ENCODE measurements at places on chromosomes 16 and 17. TPM values are rescaled to one million over a fixed set of nuclear protein-coding genes. Genes with fewer than 3 reads are reported as not detected.

DNA sequence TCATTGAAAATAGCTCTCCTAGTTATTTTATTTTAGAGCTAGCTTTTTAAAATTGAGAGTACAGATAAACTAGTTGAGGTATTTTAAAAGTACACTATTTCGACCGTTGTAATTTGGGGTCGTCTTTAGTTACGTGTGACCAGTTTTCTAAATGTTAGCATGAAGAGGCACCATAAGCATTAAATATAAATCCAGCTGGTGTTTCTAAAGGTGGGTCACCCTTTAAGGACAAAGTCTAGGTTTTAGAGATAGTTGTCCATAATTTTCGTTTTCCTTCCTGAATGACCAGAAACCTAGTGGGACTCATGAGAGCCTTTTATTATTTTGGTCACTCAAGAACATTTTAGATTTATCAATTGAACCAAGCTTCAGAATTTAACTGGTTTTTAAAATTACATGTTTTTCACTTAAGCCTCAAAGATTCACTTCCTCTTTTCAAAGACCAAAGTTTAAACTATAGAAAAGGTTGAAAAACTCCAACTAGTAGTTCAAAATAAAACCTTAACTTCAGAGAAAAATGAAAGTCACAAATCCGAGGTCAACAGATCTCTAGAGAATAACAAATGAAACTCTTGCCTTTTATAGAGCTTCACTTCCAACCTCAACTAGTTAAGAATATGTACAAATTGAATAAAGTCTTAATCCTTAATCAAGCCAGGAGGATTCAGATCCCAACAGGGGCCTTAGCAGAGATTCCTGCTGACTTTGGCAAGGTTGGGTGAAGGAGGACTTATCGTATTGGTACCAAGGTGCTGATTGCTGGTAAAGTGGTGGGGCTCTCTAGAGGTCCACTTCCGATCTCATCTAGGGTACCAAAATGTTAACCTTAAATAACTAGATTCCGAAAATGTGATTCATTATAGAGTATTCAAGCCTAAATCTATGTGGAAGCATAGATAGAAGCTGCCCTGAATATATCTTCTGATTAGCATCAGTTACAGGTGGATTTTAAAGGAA is 32.5 kb downstream of the PHKB start:
- no peak for DNase-seq

DNA sequence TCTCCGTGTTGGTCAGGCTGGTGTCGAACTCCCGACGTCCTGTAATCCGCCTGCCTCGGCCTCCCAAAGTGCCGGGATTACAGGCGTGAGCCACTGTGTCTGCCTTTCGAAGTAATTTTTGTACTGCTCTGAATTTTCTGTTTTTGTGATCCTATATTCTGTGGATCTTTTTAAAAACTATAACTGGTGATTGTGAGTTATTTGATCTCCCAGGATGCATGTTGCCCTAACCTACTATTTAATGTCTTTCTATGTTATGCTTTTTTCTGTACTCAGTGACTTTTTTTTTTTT is 2.5 kb downstream of the RSPRY1 start:
- DNase-seq, result no peak

Gene GFER
- total RNA-seq, result 46.2 TPM

- no peak for DNase-seq
Measured at GRCh38 chr16:89169778-89170177, 1.8 kb upstream of the CDH15 start.

Gene ADAP2
- 0.13 TPM for total RNA-seq
